ENCODE measurements at places on chromosomes 4 and X.
A peak's percentile ranks its signal among the peaks of the same experiment; 100 is the strongest.

DNA sequence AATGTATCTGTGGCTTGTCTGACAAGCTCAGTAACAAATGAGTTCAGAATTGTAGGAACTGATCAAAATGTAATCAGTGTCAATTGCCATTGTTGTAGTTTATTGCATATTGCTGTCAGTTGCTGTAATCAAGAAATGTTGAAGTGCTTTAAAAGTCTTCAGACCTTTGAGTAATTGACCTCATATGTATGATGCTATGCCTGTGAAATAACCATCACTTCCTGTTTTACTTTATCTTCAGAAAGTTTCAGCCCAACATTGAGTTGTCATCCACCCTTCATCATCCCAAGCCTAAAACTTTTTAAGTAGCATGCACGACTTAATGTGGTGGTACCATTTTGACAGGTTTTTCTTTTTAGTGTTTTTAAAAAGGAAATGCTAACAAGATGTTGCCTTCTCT, 212.4 kb downstream of the ARHGAP10 start:
- no peak for DNase-seq

- DNase-seq, result no peak
Observed at GRCh38 chr4:107037199-107037584, 1.1 kb upstream of the DKK2 start.

DNA sequence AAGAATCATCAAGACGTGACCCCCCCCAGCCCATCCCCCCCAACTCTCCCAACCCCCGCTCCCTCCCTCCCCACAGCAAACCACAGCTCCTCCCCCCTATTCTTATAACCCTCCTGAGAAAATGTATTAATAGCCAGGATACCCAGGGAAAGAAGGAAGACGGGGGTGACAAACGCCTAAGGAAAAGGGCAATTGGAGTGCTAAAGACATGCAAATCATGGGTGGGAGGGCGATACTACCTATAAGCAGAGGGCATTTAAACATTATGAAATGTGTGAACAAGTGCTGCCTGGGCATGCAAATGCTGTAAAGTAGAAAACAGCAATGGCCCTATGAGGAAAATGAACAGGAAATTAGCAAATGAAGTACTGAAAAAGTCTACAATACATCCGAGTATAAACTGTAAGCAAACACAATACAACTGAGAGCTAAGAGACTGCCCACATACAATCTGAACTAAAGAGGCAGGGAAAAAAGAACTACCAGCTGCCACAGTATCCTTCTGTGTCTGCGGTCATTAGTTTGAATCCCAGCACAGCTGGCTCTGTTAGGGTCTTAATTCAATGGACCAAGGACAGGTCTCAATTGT, 2.4 kb downstream of the CXXC4 start:
- no peak for DNase-seq

- no peak for DNase-seq
Observed at GRCh38 chr4:112823156-112823555, 186.2 kb downstream of the LARP7 start.

DNA sequence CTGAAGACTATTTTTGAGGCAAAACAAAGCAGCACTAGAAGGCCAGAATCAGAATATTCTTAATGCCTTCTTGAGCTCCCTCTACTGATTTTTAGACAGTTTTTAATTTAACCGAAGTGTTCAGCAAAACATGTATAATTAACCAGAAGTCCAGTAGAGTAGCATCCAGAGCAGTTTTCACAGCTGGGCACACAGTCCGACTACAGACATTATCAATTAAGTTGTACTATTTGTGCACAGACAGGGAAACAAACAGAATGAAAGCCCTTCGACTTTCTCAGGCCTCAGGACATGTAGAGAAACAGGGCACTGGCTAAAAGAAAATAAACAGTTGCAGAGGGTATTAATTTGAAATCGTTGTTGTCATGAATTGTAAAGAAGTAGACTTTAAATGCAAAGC, 11.9 kb downstream of the FSTL5 start:
- no peak for DNase-seq

GRCh38 chr4:87103691-87104187, 116.7 kb downstream of the KLHL8 start:
- DNase-seq, result no peak

DNA sequence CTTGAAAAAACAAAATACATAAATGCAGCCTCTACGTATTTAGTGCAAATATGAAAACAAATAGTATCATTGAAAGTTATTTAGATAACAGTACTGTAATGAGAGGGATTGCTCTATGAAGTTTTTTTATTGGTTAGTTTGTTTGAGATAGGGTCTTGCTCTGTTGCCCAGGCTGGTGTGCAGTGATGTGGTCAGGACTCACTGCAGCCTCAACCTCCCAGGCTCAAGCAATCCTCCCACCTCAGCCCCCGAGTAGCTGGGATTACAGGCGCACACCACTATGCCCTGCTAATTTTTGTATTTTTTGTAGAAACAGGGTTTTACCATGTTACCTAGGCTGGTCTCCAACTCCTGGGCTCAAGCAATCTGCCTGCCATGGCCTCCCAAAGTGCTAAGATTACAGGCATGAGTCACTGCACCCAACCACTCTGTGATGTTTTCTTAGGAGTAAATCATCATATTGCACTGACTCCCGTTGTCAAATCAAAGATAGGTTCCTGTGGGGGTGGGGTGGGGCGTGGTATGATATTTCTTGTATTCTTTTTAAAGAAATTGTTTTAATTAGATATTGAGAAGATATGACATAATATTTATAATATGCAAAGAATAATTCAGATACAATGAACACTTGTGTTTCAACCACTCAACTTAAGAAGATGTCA, 75.8 kb downstream of the ATG4A start:
- DNase-seq, result no peak

GRCh38 chrX:46500054-46500453, 45.2 kb downstream of the ZNF674 start:
- DNase-seq, result no peak

DNA sequence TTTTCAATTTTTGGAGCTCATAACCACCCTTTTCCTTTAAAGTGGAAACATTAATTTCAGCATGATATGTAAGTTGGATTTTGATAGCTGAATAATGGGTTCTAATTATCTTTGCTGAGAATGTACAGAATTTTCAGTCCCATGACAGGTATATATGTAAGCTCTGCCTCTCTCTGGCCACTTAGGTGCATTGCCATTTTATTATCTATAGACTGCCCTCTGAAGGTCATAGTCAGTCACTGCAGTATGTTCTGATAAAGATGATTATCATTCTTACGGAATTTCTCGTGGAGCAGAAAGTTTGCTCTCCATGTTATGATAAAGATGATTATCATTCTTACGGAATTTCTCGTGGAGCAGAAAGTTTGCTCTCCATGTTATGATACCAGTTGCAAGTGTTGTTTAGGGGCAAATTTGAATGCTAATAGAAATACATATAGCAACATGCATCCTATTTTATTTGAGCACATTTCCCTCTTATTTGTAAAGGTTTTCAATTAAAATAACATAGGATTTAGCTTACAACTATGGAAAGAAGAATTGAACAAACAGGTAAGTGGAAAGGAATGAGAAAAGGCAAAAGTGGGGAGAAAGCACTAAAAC, 10.4 kb downstream of the AFP start:
- DNase-seq, result no peak

DNA sequence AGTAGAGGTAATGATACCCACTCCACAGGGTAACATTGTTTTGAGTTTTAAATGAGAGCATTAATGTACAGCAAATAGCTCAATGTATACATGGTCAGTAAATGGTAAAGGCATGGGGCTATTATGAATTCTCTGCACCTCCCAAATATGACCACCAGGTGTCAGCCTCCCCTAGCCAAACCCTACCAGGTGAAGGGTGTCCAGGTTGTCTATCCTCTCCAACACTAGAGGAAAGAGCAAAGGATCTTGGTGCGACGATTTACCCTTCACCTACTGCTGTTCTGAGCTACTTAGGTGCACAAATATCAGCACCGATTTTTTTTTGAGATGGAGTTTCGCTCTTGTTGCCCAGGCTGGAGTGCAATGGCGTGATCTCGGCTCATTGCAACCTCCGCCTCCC, 26.5 kb upstream of the XIAP start:
- peak; percentile 1 for DNase-seq

- peak; percentile 48 for DNase-seq
Observed at GRCh38 chrX:2614911-2615310, 76.2 kb upstream of the CD99 start.

Data from AG04450 (cell line).